ENCODE measurements at places on chromosomes 6 and 20.

GRCh38 chr6:29685718-29686326 is 4.9 kb upstream of the ZFP57 start:
- no peak for DNase-seq

DNA sequence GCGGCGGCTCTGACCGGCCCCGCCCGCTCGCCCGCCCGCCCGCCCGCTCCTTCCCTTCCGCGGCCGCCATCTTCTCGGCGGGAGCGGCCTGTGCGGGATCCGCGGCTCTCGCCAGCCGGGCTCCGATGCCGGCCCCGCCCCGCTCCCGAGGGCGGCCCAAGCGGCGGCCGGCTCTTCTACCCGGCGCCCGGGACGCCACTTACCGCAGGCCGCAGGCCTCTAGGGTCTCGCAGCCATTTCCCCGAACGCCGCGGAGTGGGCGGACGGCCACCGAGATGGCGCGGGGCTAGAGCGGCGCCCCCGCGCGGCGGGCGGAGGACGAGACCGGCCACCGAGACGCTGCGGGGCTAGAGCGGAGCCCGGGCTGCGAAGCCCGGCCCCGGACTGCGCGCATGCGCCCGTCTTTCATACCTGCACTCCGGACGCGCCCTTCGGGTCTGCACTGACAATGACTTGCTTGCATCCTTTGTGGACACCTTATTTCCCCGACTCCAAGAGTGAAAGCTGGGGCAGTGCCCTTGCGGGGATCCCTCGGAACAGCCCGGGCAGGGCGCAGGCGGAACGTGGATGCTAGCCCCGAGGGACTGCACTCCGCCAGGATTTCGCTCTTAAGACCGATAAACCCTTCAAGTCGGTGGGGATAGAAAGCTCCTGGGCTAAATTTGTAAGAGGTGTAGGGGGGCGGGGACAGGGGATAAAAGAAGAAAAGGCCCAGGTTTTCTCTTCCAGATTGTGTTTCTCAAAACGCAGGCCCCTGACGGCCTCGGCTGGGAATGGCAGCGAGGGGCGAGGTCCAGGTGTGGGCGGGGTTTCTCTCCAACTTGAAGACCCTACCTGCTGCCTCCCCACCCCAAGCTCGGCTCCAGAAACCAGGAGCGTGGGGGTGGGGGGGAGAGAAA is at the start of gene DIDO1:
TSS of gene DIDO1 (minus strand) at position 277 of the 899 bp plus-strand sequence.
- DNase-seq = peak; percentile 79

DNA sequence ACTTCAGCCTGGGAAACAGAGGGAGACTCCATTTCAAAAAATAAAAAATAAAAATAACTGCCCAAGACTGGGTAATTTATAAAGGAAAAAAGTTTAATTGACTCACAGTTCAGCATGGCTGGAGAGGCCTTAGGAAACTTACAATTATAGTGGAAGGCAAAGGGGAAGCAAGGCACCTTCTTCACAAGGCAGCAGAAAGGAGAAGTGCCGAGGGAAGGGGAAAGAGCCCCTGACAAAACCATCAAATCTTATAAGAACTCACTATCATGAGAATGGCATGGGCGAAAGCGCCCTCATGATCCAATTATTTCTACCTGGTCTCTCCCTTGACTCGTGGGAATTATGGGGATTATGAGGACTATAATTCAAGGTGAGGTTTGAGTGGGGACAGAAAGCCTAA is 95.5 kb upstream of the LGSN start:
- no peak for DNase-seq

- no peak for DNase-seq
These were observed 26.9 kb downstream of the TSHZ2 start for GRCh38 chr20:52999040-52999439.

GRCh38 chr20:36318166-36318565 is 12.0 kb downstream of the DLGAP4 start:
- DNase-seq = no peak

GRCh38 chr20:38962928-38963401 is 821 bp downstream of the DHX35 start:
- no peak for DNase-seq

DNA sequence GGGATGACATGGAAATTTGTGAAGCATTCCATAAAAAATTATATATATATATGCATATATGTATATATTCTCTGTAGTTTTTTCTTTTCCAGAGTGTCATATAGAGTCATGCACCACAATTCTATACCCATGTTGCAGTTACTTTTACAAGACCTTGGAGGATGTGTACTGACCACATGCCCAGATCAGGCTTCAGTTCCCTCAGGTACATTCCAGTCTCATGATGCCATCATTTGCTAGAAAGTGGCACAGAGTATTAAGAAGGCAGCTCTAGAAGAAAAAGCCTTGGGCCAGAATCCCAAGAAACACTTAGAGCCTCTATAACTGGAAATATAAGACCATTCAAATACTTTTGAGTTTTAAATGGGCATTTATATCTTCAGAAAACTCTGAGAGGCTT is 685.5 kb upstream of the FLRT3 start:
- DNase-seq = no peak

DNA sequence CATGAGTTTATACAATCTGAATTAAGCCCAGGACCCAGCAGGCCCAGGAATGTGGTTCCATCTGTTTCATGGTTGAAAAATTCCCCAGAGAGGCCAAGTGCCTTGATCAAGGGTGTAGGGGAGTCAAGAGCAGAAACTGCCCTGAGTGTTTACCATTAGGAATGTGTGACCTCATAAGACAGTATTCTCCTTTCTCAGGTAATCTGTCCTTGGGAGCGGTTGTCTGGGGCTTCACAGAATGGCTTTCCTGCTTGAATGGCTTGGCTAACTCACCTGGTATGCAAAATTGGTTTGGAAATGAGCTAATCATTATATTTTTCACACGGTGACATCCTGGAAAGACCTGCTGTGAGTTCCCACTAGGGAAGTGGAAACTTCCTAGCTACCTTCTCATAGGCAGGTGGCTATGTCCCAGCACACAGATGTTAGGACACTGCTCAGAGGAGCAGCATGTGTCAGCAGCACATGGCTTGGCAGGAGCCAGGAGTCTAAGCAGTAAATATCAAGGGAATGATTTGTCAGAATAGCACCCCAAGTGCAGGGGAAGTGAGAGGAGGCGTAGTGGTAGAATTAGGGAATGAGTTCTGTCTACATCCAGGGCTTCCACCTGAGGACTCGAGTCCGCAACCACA is 17.7 kb downstream of the CLIC5 start:
- no peak for DNase-seq

DNA sequence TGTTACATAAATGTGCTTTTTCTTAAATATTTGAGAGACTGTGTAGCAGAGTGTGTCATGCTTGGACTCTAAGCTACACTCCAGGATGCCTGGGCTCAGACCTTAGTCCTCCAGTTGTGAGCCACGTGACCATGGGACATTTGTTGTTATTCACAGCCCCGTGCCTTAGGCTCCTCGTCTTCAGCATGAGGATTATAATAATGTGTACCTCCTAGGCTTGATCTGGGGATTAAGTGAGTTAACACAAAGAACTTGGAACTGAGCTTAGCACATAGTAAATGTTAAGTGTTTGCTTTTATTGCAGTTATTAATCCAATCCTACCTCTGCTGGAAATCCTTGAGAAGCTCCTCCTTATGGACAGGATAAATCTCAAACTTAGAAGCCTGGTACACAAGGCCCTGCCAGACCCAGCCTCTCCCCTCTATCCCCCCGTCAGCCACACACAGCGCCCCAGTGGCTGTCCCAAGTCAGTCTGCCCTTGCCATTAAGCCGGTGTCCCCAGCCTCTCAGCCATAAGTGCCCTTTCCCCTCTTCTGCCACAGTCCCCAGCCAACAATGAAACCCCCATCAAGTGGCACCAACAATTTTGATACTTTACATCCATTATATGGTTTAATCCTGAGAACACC is 177.5 kb downstream of the TMEM242 start:
- DNase-seq = no peak

GRCh38 chr6:151806757-151807512 is 547 bp upstream of the ESR1 start:
- no peak for DNase-seq

- DNase-seq = no peak
These were observed 808 bp downstream of the ULBP1 start for GRCh38 chr6:149964308-149965193.

DNA sequence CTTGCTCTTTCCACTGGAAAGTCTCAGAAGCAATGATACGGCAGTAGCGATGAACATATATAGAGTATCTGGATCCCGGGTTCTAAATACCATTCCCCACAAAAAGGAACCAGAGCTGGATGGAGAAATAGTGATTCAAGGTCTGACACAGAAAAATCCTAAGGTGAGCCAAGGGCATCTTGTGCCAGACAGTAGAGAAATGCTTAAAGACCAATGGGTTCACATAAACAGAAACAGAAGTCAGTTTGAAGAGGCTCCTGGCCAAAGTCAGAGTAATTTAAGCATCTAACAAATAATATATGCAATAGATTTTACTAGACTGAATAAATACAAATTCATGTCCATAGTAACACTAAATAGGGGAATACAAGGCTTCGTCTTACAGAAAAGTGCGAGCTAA is 54.7 kb downstream of the RGS17 start:
- no peak for DNase-seq

All from activated naive CD4-positive, alpha-beta T cell (primary cell).